ENCODE measurements at places on chromosomes 6 and 20.

DNA sequence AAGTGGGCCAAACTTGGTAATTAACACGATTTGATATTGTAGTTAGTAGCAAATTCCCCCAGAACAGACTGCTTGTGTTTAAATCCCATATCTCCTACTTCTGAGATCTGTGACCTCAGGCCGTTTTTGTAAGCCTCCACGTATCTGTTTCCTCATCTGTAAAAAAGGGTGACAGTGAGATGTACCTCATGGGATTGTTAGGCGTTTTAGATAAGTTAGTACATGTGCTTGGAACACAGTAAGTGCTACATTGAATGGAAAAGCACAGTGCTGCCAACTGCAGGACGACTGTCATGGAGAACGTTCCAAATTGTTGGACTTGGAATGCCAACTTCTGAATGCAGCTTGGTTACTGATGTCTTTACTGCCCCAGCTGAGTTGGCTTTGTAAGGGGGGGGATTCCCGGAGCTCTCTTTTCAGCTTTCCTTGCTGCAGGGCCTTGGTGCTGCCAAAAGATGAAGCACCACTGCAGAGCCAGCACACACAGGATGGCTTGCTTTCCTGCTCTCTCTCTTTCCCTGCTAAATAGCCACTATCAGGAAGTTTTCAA lies 108.6 kb downstream of the OPN5 start:
- no peak for DNase-seq

- DNase-seq = no peak
Observed at GRCh38 chr6:5942591-5942990, 64.1 kb downstream of the NRN1 start.

DNA sequence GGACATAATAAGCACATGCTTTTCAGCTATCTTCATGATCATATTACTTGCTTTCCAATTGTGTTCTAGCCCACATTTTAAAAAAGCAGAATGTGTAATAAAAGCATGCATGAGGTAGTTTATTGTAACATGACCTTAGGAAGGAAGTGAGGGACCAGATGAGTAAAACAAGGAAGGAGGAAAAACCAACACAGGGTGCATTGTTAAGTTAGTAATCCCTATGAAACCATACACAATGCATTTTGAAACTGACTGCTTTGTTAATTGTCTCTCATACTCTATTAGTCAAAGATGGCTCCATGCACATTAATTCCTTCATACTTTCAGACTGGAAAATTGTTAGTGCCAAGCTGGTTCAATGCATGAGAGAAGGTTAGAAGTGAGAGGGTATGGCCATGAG lies 37.7 kb upstream of the CENPW start:
- DNase-seq = no peak

DNA sequence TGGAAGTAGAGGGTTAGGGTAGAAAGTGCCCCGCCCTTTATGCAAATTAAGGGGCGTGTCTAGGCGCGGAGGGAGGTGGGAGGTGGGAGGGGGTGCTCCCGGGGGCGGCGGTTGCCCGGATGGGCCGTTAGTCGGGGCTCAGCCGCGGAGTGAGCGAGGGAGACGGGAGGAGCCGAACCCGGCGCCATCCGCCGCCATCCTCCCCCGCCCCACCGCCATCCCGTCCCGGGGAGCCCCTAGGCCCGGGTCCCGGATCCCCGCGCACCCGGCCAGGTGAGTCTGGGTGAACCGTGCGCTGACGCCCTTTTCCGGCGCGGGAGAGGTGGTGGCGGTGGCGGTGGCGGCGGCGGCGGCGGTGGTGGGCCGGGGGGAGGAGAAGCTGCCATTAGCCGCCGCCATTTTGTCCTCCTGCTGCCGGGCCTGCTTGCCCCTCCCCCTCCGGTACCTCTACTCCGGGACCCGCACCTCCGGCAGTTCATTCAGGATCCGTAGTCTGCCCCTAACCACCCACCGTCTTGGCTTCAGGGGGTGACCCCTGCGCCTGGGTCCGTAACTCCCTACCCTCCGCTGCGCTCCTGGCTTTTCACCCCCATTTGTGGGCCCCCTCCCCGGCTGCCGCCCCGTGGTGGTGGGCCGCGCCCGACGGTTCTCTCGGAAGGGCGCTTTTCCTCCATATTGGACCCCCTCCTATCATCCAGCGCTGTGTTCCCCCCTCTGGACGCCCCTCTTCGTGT lies at the start of gene PRRC2A:
Gene PRRC2A, plus strand, starts transcription at position 130 of the 734 bp plus-strand sequence. CDS start 2,075 bp downstream, outside the sequence.
- DNase-seq = peak; percentile 59

GRCh38 chr6:27505209-27506027 lies 32.5 kb upstream of the ZNF184 start:
- DNase-seq = peak; percentile 17

GRCh38 chr6:96963809-96964208 lies 39.3 kb downstream of the KLHL32 start:
- DNase-seq = no peak

- no peak for DNase-seq
Observed at GRCh38 chr20:38342216-38342615, 4.1 kb upstream of the LBP start.

DNA sequence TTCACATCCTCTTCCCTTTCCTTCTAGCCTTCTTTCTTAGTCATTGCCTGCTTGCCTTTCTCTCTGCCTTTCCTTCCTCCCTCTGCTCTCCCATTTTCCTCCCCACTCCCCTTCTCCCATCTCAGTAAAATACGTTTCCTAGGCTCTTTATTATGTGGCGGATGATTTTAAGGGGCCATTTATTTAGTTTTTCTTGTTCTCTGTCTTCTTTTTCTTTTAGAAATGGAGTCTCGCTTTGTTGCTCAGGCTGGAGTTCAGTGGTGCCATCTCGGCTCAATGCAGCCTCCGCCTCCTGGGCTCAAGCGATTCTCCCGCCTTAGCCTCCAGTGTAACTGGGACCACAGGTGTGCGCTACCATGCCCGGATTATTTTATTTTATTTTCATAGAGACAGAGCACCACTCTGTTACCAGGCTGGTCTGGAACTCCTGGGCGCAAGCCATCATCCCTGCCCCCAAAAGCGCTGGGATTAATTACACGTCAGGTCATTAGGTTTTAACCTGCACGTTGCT lies 1.5 kb downstream of the MTHFD1L start:
- no peak for DNase-seq

GRCh38 chr20:58139849-58140786 lies 88.3 kb downstream of the ANKRD60 start:
- DNase-seq = no peak

GRCh38 chr6:166750108-166750793 lies 123.2 kb upstream of the RPS6KA2 start:
- DNase-seq = no peak

DNA sequence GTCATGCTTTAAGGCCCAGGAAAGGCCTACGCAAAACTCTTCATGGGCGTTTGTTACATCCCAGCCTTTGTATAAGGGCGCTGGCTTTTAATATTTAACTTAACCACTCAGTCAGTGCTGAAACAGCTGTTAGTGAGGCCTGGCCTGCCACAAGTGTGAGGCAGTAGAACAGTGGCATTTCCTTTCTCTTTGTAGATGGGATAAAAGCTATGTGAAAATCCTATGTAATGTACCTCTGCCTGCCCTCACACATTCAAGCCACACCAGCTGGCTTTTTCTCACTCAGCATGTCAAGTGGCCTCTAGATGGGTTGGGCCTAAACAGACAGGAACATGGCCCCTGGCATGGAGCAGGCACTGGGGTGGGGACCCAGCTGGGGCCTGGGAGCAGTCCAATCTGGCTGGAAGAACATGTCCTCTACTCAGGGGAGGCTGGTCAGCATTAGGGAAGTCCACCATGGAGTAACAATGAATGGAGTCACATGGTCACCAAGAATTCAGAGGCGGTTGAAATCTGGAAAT lies 20.7 kb downstream of the CGA start:
- no peak for DNase-seq

DNA sequence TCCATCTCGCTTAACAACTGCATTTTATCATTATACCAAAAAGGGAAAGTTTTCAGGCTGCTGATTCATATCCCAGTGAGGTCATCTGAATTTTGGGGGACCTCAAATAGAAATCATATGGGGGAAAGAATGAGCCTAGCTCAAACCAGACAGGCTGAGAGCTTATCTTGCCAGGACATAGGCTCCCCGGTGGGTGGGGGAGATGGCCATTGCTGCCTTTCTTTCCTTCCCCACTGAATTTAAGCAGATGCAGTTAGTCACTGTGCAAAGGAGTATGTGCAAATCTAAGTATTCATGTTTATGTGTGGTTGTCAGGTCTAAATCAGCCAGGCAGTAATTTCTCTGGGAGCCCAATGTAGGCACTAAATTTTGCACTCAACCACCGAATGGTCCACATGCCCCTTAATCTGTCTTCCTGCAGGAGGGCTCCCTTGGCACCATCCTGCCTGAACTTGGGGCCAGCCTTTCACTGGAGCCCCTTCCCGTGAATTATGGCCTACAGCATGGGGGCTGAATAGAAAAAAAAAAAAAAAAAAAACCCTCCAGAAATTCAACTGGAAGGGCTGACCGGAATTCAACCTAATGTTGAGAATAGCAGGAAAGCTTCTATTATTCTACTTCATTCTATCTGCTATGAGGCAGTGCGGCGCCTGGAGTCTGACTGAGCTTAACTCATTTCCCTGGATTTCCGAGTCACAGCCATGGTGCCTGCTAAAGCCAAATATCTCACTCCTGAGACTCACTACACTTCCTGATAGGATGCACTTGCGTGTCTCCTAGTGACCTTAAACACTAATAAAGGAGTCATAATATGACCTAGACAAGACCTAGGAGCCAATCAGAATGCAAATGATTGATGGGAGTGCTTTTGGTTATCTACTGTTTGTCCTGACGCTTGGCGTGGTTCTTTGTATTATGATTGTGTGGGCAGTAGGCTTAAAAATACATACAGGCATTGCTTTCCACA lies 161.5 kb upstream of the HEY2 start:
- DNase-seq = no peak

- no peak for DNase-seq
Observed at GRCh38 chr6:4489538-4489937, 286.7 kb upstream of the CDYL start.

GRCh38 chr6:19664878-19665612 lies 172.1 kb upstream of the ID4 start:
- DNase-seq = no peak

DNA sequence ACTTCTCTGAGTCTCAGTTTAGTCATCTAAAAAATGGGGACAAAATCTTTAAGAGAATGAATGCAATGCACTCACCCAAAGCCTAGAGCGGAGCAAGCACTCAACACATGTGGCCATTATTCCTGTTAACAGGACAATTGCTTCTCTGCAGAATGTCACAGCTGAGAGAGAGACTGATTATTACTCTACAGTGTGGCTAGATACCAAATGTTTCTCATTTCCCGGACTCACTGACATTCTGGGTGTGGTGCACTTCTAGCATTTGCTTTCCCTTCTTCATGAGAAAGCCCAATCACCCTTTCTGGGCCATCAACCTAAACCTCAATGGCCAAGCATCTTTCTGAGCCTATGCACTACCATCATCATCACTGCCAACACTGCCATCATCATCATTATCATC lies 273.9 kb downstream of the ZNF217 start:
- DNase-seq = no peak

DNA sequence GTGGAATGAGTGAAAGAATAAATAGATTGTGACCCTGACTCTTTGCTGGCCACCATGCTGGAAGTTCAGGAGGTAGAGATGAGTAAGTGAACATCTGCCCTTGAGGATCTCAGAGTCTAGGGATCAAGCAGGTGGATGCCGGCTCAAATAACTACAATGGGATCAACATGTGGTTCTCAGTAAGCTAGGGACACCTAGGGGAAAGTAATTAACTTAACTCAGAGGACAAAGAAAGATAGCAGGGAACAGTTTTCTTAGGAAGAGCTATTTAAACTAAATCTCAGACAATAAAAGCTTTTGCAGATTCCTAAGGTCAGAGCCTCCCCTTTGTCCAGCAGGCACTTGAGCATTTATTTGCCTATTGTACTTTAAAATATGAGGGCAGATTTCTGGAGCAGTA lies 29.1 kb downstream of the SLC13A3 start:
- DNase-seq = no peak

- no peak for DNase-seq
Observed at GRCh38 chr20:5221061-5221430, 94.2 kb downstream of the CDS2 start.

DNA sequence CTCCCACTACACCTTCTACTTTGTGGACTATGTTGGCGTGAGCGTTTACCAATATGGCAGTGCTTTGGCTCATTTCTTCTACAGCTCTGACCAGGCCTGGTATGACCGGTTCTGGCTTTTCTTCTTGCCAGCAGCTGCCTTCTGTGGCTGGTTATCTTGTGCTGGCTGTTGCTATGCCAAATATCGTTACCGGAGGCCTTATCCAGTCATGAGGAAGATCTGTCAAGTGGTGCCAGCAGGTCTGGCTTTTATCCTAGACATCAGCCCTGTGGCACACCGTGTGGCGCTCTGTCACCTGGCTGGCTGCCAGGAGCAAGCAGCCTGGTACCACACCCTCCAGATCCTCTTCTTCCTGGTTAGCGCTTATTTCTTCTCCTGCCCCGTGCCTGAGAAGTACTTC lies 16.5 kb upstream of the EFHC1 start:
- no peak for DNase-seq

Measured in stimulated activated CD8-positive, alpha-beta memory T cell treated with anti-CD3 and anti-CD28 coated beads, Interleukin-7, amount 100 ng/mL, for 1 hour (primary cell).